GM12891 (cell line): ENCODE measurements at places on chromosomes 1 and 21.

DNA sequence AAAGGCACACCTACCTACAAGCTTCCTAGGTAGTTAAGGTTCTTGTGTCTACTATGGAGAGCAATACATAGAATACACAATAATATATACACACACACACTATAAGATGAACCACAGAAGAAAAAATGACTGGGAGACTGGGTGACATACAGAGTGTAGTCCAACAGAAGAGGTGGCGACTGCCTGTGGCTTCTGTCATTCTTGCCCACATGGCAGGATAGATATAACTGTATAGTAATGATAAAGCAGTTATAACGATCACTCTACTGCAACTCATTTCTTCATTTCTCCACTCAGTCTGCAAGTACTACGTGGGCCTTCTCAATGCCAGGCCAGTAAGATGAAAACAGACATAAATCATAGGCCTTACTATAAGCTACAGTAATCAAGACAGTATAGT is 113.8 kb upstream of the EDN2 start:
- no peak for DNase-seq

DNA sequence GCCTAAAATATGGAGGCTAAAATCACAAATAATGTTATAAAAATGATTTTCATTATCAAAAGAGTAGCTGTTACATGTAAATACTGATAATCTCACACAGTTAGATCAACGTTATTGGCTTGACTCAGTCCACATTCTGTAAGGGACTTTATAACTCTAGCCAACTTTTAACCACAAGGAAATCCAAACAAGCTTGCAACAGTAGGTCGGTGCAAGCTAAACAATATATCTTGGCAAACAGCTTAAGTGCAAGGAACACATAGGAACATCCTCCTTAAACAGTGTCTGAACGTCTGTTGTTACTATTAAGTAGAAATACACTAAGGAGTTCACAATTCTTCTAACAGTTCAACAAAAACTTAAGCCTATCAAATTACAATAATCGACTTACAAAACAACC is 126.7 kb downstream of the EIF4G3 start:
- no peak for DNase-seq

- no peak for DNase-seq
Observed at GRCh38 chr21:34148826-34149558, 75.6 kb downstream of the MRPS6 start.

GRCh38 chr1:60341274-60341673 is 267.7 kb upstream of the C1orf87 start:
- no peak for DNase-seq

DNA sequence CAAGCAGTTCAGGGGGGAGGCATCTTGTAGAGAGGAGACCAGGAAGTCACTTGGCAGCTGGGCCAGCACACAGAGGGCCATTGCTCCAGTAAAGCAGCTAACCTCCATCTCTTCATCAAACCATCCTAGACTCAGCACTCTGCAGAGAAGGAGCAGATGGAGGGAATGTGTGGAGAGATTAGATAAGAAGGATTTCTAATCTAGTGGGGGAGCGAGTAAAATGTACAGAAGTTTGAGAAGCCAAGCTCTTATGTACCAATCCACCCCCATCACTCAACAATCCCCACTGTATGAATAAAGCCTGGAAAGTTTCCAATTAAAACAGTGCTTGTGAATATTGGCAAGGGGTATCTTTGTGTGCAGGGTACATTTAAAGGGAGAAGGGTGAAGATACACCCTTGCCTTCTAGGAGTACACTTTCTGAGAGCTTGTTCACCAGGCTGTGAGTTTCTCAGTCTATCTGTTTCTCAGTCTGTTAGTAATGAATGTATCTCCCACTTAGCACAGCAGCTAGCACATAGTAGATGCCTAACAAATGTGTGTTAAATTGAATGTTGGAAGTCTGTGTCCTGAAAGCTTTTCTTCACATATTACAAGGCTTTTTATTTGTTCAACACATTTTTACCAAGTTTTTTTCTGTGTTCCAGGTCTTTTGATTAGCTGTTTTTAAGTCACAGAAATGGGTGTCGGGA is 142.7 kb upstream of the UBE2U start:
- no peak for DNase-seq

- DNase-seq: no peak
Observed at GRCh38 chr1:108053270-108054013, 88.5 kb upstream of the VAV3 start.

GRCh38 chr1:8711151-8711550 is 106.3 kb downstream of the RERE start:
- no peak for DNase-seq

- DNase-seq: no peak
Observed at GRCh38 chr1:66300972-66301451, 232.9 kb upstream of the SGIP1 start.

GRCh38 chr1:151384584-151384983 is 12.1 kb upstream of the SELENBP1 start:
- no peak for DNase-seq

DNA sequence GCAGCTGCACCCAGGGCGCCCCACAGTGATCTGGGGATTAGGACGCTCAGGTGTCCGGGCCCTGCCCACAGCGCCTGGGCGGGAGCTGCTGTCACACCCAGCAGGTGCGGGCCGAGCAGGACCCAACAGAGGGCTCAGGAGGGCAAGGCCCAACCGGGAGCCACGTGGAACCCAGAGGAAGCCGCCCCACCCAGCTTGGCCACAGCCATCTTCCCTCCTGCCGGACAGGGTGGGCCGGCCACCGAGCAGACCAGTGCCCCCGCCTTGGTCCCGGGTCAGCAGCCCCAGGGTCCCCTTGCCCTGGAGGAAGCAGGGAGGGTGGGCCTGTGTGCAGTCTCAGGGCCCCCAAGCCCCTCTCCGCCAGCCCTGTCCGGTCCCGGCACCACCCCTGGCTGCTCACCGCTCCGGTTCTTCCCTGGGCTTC is 6.3 kb upstream of the TTLL10 start:
- no peak for DNase-seq

- no peak for DNase-seq
Observed at GRCh38 chr1:27509127-27510080, 19.4 kb upstream of the WASF2 start.

- peak; percentile 48 for DNase-seq
Observed at GRCh38 chr21:34630536-34631143, 15.7 kb upstream of the RCAN1 start.

DNA sequence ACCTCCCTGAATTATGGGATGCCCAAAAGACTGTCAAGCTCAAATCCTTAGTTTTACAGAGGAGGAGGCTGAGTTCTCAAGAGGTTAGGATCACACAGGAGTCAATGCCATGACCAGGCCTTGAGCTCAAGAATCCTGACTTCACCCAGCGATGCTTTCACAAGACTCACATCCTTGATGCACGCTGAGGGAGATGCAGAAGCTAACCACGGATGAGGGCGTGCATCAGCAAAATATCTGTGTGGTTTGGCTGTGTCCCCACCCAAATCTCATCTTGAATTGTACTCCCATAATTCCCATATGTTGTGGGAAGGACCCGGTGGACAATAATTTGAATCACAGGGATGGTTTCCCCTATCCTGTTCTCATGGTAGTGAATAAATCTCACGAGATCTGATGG is 133.2 kb downstream of the KCNJ6 start:
- DNase-seq: no peak

DNA sequence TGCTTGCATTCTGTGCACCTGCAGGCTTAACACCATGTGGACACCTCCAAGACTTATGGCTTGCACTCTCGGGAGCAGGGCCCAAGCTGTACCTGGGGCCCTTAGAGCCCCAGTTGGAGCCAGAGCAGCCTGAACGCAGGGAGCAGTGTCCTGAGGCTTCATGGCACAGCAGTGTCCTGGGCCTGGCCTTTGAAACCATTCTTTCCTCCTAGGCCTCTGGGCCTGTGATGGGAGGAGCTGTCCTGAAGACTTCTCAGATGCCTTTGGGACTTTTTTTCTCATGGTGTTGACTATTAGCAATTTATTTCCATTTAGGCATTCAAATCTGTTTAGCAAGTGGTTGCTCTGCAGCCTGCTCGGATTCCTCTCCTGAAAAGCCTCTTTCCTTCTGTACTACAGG is 11.0 kb downstream of the RPTN start:
- no peak for DNase-seq

GRCh38 chr1:70517444-70517843 is 106.4 kb downstream of the CTH start:
- DNase-seq: no peak

DNA sequence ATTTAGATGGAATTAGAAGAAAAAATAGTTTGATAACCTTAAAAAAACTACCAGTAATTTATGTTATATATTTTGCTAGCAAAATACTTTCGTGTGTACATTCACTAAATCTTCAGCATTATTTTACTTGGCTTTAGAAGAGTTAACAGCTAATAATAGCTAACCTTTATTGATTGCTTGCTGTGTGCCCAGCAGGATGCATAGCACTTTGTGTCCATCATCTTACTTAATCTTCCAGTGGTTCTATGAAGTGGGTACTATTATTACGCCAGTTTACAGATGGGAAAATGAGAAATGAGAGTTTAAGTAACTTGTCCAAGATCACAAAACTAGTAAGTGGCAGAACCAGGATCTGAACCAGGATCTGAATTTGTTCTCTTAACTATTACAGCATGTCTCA is 41.7 kb upstream of the GPR25 start:
- no peak for DNase-seq

DNA sequence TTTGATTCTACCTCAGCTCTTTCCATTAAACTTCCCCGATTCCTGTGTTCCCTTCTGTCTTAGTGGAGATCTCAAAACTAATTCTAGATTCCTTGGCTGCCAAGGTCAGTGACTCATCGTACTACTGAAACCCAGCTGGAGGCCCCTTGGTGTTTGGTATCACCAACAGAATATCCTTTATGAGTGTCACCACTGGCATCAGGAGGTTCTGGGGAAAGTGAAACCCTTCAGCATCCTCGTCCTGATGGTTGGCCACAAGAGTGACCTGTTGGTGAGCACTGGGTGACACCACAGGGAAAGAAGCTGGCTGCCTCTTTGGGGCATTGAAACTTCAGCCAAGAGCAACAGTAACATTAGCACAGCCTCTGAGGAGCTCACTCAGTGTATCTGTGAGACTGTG is 9.6 kb downstream of the RAB42 start:
- DNase-seq: no peak

- no peak for DNase-seq
Observed at GRCh38 chr1:203437696-203438315, 37.8 kb upstream of the PRELP start.
